ENCODE measurements at places on chromosomes 11 and 22.

DNA sequence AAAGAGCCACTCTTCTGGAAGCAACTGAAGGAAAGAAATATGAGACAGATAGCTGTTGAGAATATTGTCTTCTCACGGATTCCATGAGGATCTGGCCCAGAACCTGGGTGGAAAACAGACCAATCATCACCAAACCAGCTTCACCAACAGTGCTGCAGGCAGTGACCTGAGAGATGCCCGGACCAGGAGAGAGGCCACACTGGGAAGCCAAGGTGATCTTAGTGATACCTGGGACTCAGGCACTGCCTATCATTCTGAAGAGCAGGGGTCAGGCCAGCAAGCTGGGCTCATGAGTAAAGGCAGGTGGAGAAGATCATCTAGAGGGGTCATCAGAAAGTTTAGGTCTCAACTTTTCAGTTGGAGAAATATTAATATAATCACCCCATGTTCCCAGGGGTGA, 595.8 kb upstream of the CADM1 start:
- no peaks in the 10 kb centered on the region for H3K4me1 ChIP-seq
- H3K27me3 ChIP-seq, result no peaks in the 10 kb centered on the region
- H3K36me3 ChIP-seq, result no peaks in the 10 kb centered on the region
- DNase-seq, result no peak
- H3K4me3 ChIP-seq, result no peak overlapping the region

DNA sequence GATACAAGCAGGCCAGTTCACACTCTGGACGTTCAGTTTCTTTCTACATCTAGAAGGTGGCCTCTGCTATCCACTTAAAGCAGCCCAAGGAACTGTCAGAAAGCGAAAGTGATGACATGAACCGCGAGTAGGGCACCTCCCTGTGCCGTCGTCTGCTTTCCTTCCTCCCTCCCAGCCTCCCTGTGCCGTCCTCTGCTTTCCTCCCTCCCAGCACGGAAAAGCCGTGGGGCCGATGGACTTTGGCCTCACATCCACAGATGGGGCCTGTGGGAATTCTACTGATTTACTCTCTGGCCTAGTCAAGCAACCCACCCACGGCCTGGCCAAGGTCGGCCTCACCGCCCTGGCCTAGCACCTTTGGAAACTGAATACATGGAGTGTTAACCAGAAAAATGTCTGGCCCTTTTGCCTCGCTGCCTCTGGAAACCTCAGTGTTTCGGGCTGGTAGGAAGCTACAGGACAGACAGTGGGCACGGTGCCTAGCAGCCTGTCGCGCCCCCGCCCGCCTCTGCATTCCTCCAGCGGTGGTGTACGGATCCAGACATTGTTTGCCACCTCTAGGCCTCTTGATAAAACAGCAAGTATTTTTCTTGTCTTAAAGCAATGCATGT, 14.2 kb downstream of the PEX26 start:
- peak; percentile 91 for DNase-seq
- H3K4me1 ChIP-seq, result no peaks in the 10 kb centered on the region
- H3K4me3 ChIP-seq, result no peak overlapping the region

GRCh38 chr22:45942787-45943493, 34.0 kb downstream of the WNT7B start:
- no peak for DNase-seq
- no peaks in the 10 kb centered on the region for H3K27me3 ChIP-seq
- H3K4me3 ChIP-seq, result no peak overlapping the region
- H3K36me3 ChIP-seq, result no peaks in the 10 kb centered on the region

GRCh38 chr11:120632579-120632978, 121.0 kb downstream of the GRIK4 start:
- no peaks in the 10 kb centered on the region for H3K4me1 ChIP-seq
- H3K27me3 ChIP-seq, result no peaks in the 10 kb centered on the region
- H3K36me3 ChIP-seq, result no peaks in the 10 kb centered on the region
- no peak for DNase-seq
- H3K27ac ChIP-seq, result no peak overlapping the region
- H3K4me3 ChIP-seq, result no peak overlapping the region

- H3K27me3 ChIP-seq, result no peaks in the 10 kb centered on the region
- no peaks in the 10 kb centered on the region for H3K4me1 ChIP-seq
- H3K4me3 ChIP-seq, result no peak overlapping the region
- no peak overlapping the region for H3K27ac ChIP-seq
Measured at GRCh38 chr11:90288212-90288821, 65.5 kb upstream of the CHORDC1 start.

- no peaks in the 10 kb centered on the region for H3K4me1 ChIP-seq
- H3K27me3 ChIP-seq, result no peaks in the 10 kb centered on the region
- no peak for DNase-seq
- H3K4me3 ChIP-seq, result peak overlapping the region; percentile 36
- H3K27ac ChIP-seq, result no peak overlapping the region
Measured at GRCh38 chr22:29206372-29207242, 911 bp downstream of the EMID1 start.

DNA sequence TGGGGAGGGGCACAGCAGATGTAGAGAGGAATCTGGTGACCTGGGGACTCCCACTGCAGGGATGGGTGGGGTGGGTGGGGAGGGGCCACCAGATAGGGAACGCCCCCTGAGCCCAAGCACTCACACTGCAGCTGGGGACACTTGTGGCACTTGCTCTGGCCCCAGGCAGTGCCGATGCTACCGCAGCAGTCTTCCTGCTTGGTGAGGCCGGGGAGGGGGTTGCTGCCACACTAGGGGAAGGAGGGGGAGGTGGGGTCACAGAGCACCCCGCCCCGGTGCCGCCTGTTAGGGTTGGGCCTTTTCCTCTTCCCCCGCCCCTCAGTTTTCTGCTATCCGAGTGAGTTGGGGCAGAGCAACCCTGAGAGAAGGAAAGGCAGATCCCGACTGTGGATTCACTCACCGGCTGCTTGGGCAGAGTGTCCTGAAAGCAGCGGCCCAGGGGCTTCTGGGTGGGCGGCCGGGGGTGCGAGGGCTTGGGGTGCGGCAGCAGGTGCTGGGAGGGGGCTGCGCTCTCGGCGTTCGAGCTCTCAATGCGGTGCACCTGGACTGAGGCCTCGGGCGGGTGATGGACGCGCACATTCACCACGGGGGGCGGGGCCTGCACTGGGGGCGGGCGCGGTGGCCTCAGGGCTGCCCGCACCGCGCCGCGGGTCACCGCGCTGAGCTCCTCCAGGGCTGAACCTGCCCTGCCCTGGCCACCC, 4.7 kb downstream of the LTBP3 start:
- DNase-seq, result no peak
- peaks cover 2% of the 10 kb centered on the region for H3K36me3 ChIP-seq
- H3K27me3 ChIP-seq, result no peaks in the 10 kb centered on the region
- no peak overlapping the region for H3K4me3 ChIP-seq
- H3K4me1 ChIP-seq, result no peaks in the 10 kb centered on the region

DNA sequence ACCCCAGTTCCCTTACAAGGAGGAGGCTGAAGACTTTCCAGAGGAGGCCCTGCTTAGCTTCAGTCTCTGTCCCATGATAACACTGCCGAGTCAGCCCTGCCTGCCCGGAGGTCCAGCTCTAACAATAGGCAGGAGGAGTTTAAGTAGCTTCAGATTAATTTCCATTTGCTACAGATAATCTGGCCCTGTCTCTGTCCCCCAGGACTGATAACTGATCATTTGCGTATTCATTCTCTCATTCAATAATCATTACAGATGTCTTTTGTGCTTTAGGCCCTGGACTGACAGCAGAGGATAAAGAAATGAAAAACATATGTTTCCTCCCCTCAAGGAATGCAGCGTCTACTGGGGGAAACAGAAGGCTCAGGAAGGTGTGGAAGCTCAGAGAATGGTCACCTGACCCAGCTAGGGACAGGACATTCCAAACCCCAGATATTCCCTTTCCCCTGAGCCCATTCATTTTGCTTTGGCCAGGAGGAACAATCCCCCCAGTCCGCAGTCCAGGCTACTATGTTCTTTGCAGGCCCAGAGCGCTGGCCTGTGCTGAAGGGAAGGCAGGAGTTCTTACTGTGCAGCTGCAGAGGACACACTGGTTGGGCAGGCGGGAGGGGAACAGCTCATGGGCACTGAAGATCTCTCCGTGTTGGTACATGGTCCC, 20.8 kb downstream of the CHRDL2 start:
- no peak for DNase-seq
- H3K36me3 ChIP-seq, result no peaks in the 10 kb centered on the region
- H3K4me1 ChIP-seq, result no peaks in the 10 kb centered on the region
- no peak overlapping the region for H3K27ac ChIP-seq

DNA sequence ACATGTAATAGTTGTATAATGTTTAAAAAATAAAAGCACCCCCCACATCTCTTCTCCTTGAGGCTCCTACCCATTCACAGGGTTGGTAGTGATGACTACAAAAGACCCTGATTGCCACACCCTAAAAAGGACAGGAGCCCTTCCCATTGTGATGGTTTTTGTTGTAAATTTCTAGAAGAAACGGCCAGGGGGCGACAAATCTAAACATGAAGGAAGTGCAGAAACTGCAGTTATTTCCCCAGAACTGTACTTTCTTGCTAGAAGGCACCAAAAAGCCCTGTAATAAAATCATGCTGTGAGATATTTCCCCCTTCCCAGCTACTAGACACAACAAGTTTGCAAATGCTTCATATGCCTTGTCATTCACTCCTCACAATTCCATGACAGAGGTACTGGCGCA, 10.8 kb downstream of the PRR5L start:
- no peak overlapping the region for H3K27ac ChIP-seq
- H3K36me3 ChIP-seq, result no peaks in the 10 kb centered on the region
- H3K4me3 ChIP-seq, result no peak overlapping the region
- no peaks in the 10 kb centered on the region for H3K4me1 ChIP-seq

- H3K27me3 ChIP-seq, result no peaks in the 10 kb centered on the region
- no peak overlapping the region for H3K4me3 ChIP-seq
- no peaks in the 10 kb centered on the region for H3K4me1 ChIP-seq
- H3K27ac ChIP-seq, result no peak overlapping the region
- H3K36me3 ChIP-seq, result no peaks in the 10 kb centered on the region
- DNase-seq, result no peak
Measured at GRCh38 chr22:20834206-20834605, 24.4 kb downstream of the PI4KA start.

DNA sequence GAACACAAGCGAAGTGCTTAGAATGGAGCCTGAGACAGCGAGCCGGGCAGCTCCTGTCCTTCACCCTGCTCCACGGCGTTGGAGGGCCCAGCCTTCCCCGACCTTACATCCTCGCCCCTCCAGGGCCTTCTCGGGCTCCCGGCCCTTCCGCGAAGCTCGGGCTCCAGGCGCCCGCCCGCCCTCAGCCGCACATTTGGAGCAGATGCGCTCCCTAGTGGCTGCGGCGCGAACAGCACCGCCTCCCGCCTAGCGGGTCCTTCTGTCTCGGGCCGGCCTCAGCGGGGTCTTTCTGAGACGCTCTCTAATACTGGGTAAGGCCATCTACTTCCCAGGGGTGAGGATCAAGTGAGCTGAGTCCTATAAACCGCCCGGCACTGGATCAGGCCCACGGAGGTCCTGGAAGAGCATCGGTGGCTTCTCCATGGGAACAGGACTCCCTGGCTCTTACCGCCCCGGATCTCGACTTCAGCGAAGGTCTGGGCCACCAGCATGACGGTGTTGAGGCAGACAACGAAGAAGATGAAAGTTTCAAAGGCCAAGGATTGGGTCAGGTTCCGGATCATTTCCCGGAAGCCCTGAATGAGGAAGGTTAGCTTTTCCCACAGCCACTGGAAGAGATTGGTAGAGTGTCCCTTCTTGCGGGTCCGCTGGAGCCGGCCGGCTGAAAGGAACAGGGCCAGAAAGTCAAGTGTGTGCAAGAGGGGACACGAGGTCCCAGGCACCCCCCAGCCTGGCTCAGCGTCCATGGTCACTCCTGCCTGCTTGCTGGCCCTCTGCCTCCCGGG, 3.7 kb downstream of the CATSPER1 start:
- DNase-seq, result peak; percentile 94
- H3K36me3 ChIP-seq, result no peaks in the 10 kb centered on the region
- no peaks in the 10 kb centered on the region for H3K27me3 ChIP-seq
- no peaks in the 10 kb centered on the region for H3K4me1 ChIP-seq
- H3K4me3 ChIP-seq, result no peak overlapping the region
- H3K27ac ChIP-seq, result no peak overlapping the region

DNA sequence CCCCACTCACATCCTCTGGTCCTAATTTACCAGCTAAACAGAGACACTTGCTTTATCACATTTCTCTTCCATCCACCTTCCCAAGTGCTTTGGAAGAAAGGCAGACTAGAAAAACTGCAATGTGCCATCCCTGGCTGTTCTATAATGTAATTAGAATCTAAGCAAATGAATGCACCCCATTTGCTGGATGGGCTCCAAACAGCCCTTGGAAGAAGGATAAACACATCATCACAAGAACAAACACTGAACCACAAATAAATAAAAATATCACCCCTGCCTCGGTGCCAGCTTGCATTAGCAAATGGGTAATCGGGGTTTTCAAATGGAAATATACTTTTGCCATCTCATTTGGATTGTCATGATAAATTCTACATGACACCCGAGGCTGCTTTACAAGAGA, 296.6 kb upstream of the ISX start:
- H3K4me3 ChIP-seq, result no peak overlapping the region
- no peaks in the 10 kb centered on the region for H3K4me1 ChIP-seq
- no peak for DNase-seq
- no peaks in the 10 kb centered on the region for H3K27me3 ChIP-seq
- no peak overlapping the region for H3K27ac ChIP-seq

DNA sequence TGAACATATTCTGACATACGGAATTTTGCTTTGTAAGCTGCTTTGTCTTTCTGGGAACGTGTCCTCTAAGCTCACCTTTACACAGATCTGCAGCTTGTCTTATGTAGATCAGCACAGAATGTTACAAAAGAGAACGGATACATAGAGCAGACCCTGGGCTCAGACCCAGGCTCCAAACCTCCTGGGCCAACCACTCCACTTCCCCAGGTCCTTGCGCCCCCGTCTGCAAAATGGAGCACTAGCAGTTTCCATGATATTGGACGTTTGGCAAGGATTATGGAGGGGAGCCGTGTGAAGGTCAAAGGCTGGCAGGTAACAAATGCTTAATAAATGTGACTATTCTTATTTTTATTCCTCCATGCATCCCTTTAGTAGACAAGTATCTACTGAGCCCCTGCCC, 358.4 kb downstream of the CTTN start:
- no peaks in the 10 kb centered on the region for H3K36me3 ChIP-seq
- H3K27ac ChIP-seq, result no peak overlapping the region
- DNase-seq, result no peak
- H3K4me1 ChIP-seq, result no peaks in the 10 kb centered on the region
- no peaks in the 10 kb centered on the region for H3K27me3 ChIP-seq

Measured in aorta (tissue), 5 donors.